Mammary epithelial cell (primary cell): ENCODE measurements at places on chromosomes 6 and 20. TPM values are rescaled to one million over a fixed set of nuclear protein-coding genes. Genes with fewer than 3 reads are reported as not detected.

Gene HLA-DOB
- 3.8 and 5.5 TPM in 2 replicates for total RNA-seq

Gene MEI4
- total RNA-seq, result not detected

Gene SERPINB6
- total RNA-seq, result 70.0 TPM

Gene FOXA2
- not detected for total RNA-seq

Gene EFCAB8
- total RNA-seq, result 0.47 and 1.3 TPM in 2 replicates

Gene SAMD10
- total RNA-seq, result 1.5 TPM

Gene SLC22A2
- not detected for total RNA-seq

Gene KIAA0408
- not detected in 2 replicates for total RNA-seq

Gene TCP11
- not detected in 2 replicates for total RNA-seq

Gene SDHAF4
- 7.5 TPM for total RNA-seq

Gene OLIG3
- not detected for total RNA-seq

Gene GGTLC1
- total RNA-seq, result not detected

Gene RRAGD
- 8.0 TPM for total RNA-seq
